ENCODE measurements at places on chromosomes 3 and 15.

DNA sequence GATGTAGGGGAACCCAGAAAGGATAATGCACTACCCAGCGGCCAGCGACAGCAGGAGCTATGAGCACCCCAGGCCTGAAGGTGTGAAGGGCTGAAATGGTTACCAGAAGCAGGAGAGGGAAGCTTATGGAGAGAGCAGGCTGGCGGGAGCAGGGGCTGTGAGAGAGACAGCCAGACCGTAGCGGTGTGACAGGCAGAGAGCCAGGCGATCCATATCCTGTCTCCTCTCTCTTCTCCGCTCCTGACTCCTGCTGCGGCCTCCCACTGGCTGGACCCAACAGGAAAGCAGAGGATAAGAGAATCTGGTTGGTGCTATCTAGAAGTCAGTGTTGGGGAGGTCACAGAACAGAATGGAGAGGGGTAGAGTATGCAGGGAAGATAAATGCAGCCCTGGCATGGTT is 49.9 kb downstream of the BTD start:
- no peak for DNase-seq

DNA sequence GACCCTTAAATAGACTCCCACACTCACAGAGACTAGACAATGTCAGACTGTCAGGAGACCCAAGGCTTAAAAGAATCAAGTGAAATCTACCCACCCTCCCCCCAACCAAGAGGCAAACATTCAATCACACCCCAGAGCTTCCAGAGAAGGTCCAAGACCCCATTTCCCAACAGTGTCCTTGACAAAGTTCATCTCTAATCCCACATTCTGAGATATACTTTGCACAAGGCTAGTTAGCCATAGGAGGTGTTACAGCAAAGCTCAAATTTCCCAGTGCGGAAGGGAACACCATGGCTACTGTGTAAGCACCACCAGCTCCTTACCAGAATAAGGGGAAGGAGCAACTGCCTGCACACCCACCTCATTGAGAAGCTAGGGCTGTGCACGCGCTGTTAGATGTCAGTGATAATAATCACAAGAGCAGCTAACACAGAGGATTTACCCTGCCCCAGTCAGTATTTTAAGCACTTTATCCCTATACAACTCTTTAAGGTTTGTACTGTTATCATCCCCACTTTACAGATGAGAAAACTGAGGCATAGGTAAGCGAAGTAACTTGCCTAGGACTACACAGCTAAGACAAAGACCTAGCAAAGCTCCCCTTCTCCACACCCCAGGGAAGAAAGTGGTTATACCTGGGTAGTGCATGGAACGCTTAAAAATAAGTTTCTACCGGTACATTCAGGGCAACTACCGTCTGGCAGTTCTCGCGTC is 17.3 kb downstream of the SPATA12 start:
- no peak for DNase-seq

GRCh38 chr15:86773736-86774135 is 694.1 kb downstream of the AGBL1 start:
- DNase-seq, result no peak

- DNase-seq, result no peak
These were observed 868 bp downstream of the SATB1 start for GRCh38 chr3:18424213-18424728.

DNA sequence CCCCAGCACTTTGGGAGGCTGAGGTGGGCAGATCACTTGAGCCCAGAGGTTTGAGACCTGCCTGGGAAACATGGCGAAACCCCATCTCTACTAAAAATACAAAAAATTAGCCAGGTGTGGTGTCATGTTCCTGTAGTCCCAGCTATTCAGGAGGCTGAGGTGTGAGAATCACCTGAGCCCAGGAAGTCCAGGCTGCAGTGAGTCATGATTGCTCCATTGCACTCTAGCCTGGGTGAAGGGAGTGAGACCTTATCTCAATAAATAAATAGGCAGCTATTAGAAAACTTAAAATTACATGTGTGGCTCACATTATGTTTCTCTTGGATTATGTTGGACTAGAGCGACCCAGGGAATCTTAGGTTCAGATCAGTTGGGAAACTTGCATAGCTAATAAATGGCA is 69.7 kb downstream of the RPLP1 start:
- DNase-seq, result no peak

DNA sequence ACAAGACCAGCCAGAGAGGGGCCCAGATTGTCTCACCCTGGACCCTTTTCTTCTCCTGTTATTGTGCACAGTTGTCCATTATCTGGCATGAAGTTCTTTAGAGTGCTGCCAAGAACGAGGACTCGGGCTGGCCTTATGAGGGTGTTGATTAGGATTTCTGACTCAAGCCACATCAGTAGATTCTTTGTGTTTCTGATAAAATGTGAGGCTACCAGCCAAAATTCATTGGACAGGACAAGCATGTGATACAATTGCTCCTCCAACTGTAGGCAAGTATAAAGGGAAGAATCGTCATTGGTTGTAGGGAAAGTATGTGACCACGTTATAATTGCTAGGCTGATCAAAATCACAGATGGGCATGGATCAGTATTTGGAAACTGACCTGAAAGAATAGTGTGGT is 99.2 kb upstream of the TMC3 start:
- no peak for DNase-seq

GRCh38 chr3:57951066-57951882 is 56.9 kb upstream of the FLNB start:
- DNase-seq, result no peak

DNA sequence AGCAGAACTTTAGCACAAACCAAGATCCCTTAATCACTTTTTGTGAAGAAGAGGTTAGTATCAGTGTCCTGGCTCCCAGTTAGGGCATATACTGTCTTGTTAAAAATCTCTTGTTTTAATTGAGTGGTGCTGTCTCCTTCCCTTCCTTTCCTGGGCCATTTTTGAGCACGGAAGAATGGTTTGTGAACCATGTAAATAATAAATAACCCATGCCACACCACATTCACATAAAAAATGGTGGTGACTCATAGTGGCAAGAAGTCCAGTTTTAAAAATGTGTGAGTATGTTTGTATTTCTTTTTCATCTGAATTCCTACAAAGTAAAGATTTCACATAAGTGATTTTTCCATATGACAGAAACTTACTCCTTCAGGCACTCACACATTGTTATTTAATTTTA is 59.1 kb upstream of the SPRED1 start:
- DNase-seq, result no peak

DNA sequence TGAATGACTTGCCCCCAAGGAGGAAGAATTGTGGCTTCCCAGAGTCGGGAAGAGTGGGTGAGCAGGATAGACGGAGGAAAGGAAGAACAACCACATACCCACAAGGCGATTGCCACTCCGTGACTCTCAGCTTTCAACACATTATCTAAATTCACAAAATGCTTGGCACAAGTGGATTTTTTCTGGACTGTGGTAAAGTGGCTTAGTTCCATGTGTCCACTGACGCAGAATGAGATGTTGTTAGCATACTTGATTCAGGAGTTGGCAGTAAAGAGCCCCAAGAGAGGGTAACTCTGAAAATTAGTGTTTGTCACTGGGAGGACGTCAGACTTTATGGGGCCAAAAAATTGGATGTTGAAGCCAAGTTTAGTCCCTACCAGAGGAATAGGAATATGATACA is 198.8 kb upstream of the CTNNB1 start:
- DNase-seq, result no peak

GRCh38 chr3:39319249-39319648 is 10.3 kb upstream of the CCR8 start:
- no peak for DNase-seq

GRCh38 chr15:54582863-54583643 is 604.8 kb downstream of the UNC13C start:
- DNase-seq, result no peak

- no peak for DNase-seq
These were observed 1.2 kb downstream of the PSTPIP1 start for GRCh38 chr15:76996076-76996525.

DNA sequence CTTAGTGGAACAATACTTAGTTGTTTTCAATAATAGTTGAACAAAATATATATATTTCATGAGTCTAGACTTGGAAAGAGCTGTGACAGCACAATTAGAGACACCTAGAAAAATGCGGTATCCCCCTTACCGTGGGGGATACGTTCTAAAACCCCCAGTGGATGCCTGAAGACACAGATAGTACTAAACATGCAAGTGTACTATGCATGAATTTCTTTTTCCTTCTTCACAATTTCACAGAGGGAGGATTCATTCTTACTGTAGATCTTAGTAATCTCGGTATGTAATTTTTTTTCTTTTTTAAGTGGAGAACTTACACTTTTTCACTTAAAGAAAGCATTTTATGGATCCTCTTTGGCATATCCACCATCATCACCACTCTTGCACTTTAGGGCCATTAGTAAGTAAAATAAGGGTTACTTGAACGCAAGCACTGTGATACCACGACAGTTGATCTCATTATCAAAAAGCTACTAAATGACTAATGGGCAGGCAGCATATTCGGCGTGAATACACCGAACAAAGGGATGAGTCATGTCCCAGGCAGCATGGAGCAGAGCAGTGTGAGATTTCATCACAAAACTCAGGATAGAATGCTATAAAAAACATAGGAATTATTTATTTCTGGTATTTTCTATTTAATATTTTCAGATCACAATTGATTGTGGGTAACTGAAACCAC is 72.3 kb upstream of the ZNF280D start:
- DNase-seq, result no peak

GRCh38 chr15:44075535-44075934 is 119.5 kb downstream of the FRMD5 start:
- peak; percentile 55 for DNase-seq

- DNase-seq, result no peak
These were observed 243.0 kb downstream of the AGBL1 start for GRCh38 chr15:86322629-86323028.

- no peak for DNase-seq
These were observed 331 bp downstream of the RNU6-1 start for GRCh38 chr15:67839499-67839928.

GRCh38 chr3:52038227-52038626 is 18.1 kb downstream of the DUSP7 start:
- DNase-seq, result no peak

DNA sequence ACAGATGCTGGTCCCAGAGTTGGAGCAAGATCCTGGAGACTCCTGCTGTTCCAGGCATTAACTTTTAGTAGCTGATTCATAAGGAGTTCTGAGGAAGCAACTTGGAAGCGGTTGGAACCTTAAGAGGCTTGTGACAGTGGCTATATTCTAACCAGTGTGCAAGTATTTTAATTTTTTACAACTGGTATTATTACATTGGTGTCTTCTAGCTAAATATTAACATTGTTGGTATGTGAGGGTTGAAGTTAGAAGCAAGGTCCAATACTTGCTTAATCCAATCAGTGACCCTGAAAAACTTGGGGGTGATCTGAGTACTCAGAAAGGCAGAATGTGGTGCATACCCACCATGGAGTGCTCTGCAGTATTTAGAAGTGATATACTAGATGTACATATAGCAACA is 1.5 kb upstream of the OR4F15 start:
- DNase-seq, result no peak

DNA sequence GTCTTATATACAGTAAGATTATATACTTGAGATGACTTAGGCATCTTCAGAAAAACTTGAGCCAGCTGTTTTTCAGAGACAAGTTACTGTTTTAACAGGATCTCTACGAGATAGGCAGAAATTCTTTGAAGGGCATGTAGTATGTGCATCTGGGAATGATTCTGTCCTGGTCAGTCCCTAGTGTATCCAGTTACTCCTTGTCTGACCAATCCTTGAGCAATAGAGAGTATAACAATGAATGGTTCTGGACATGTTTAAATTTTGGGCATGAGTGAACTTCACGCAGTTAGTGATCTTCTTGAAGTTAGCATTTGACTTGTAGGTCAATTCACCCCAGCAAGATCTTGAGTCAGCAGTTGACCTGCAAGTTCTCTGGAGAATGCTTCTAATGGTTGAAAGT is 24.7 kb upstream of the HHLA2 start:
- no peak for DNase-seq

DNA sequence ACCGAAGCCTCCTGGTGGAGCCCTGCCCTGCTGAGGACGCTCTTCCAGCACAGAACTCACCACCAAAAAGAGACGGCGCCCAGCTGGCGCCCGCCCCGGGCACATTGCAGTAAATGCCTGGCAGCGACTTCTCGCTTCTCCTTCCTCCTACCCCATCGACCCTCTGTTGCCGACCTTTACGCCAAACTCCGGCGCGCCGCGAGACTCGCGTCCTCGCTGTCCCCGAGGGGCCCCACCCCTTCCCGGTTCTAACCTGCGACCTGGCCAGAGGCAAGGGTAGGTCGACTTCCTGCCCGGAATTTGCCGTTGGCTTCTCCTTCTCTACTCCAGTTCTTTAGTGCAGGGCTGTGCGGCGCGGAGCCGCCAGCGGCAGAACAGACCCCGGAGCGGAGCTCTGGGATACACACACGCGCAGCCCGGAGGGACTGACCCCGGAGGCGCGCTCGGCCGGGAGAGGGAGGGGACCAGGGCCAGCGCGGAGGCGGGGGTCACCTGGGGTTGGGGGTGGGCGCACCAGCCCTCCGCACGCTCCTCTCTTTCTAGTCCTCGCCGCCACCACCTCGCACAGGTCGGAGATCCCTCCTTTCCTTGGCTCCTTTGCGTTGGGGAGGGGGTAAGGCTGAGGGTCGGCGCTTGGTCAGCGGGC is 226.6 kb upstream of the AZI2 start:
- DNase-seq, result no peak

GRCh38 chr15:92979011-92979701 is 79.0 kb downstream of the CHD2 start:
- no peak for DNase-seq

DNA sequence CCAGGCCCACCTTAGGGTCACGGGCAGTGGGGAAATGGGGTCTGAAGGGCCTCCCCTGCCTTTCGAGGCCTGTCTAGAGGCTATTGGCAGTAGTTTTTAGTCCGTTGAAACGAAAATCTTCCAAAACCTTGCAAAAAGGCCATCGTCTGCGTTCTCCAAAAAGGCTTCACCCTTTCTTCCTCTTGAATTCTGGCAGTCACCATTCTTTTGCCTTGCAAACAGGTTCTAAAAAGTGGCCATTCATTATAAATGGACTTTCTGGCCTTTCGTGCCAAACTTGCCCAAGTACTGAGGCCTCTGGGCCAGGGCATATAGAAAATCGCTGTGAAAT is 367 bp upstream of the TARS3 start:
- DNase-seq, result no peak

DNA sequence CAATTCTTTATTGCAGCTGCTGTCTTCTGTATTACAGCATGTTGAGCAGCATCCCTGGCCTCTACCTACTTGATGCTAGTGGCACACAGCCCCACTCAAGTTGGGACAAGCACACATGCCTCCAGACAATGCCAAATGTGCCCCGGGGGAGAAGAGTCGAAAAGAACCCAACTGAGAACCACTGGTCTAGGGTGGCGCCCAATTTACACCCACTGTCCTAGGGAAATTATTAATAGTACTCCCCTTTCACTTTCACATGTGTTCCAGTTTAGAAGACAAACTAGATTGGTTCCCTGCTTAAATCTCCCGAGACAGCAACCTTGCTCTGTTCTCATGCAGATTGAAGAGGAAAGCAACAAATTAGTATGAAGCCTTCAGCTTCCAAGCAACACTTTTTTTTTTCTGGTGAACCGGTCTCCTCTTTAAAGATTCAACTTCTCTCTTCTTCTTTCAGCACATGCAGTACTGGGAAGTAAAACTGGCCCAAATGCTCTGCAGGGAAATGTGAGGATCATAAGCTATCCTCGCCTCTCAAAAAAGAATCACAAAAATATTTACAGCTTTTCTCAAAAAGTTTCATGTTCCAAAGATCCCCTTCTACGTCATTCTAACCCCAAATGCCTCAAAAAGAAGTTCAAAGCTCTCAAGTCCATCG is 823.9 kb upstream of the CFAP20DC start:
- no peak for DNase-seq

GRCh38 chr3:17945018-17945798 is 202.8 kb upstream of the TBC1D5 start:
- DNase-seq, result no peak

All from keratinocyte (primary cell).